ENCODE measurements at places on chromosomes 7 and 10.

- no peak for DNase-seq
Observed at GRCh38 chr7:40799-41750, 151.3 kb upstream of the FAM20C start.

GRCh38 chr7:98956937-98957336, 78.6 kb downstream of the TRRAP start:
- DNase-seq, result no peak

DNA sequence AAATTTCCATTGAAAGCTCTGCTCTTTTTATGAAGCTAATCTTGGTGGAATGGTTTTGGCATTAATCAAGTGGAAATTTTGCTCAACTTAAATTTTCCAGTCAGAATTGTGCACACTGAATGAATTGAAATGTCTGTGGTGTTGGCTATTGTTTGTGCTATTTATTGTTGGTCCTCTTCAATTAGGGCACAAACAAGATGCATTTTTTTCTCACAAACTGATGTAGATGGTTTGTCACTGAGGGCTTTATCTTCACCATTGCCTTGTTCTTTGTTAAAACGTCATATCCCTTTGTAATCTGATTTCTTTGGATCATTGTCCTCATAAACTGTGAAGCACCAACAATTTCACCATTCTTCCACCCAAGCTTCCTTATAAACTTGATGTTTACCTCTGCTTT, 152.1 kb upstream of the RHOBTB1 start:
- no peak for DNase-seq

- no peak for DNase-seq
Observed at GRCh38 chr7:92949748-92950147, 113.4 kb upstream of the CDK6 start.

DNA sequence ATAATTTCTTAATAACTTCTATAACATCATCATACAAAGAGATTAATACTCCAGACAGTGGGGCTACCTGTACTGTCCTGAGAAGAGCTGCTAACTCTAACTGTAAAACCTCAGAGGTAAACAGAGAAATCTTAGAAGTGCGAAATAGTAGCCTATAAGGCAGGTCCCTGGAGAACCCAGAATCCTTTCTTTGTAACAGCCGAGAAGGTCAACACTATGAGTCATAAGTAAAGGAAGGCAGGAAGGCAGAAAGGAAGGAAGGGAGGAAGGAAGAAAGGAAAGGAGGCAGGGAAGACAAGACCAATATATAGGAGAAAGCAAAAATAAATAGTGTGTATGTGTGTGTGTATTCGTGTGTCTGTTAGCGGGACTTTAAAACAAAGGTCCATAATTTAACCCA, 540.6 kb downstream of the ZWINT start:
- DNase-seq, result no peak

- DNase-seq, result no peak
Observed at GRCh38 chr7:29879609-29880008, 73.3 kb downstream of the WIPF3 start.

- no peak for DNase-seq
Observed at GRCh38 chr10:5559642-5560141, 34.9 kb downstream of the CALML3 start.

All from activated CD4-positive, alpha-beta T cell treated with anti-CD3 and anti-CD28 coated beads for 24 hours (primary cell).